T-helper 17 cell (primary cell): ENCODE measurements at places on chromosomes 3 and 15.

DNA sequence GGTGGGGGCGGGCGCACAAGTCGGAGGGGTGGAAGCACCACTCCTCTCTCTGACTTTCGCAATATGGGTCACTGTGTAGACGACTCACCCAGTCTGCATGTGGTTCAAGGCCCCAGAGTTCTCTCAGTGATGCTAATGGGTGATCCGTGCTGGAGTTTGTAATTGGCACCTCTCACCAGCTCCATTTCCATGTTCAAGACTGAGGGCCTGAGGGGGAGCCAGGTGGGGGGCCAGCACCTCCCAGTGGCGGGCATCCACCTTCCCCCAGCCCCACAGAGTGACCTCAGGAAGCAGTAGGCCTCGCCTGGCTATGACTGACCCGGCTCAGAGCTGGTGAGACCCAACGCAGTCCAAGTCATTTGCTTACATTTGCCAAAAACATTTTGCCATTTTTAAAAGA lies 230.0 kb upstream of the ST8SIA2 start:
- H3K27ac ChIP-seq = no peak overlapping the region
- DNase-seq = no peak
- no peak overlapping the region for H3K4me3 ChIP-seq
- H3K36me3 ChIP-seq = peaks cover 3% of the 10 kb centered on the region

- no peak overlapping the region for H3K4me3 ChIP-seq
- H3K27me3 ChIP-seq = no peaks in the 10 kb centered on the region
- no peak overlapping the region for H3K27ac ChIP-seq
- no peaks in the 10 kb centered on the region for H3K36me3 ChIP-seq
- no peak for DNase-seq
These were observed 22.9 kb downstream of the DAG1 start for GRCh38 chr3:49492969-49493368.

GRCh38 chr3:155158346-155159037 lies 78.4 kb downstream of the MME start:
- peaks cover 2% of the 10 kb centered on the region for H3K4me1 ChIP-seq
- no peak overlapping the region for H3K4me3 ChIP-seq
- no peaks in the 10 kb centered on the region for H3K27me3 ChIP-seq
- DNase-seq = no peak

GRCh38 chr3:46406443-46406787 lies 451 bp downstream of the CCR5AS start:
- DNase-seq = no peak
- peak overlapping the region; percentile 69 for H3K4me3 ChIP-seq

DNA sequence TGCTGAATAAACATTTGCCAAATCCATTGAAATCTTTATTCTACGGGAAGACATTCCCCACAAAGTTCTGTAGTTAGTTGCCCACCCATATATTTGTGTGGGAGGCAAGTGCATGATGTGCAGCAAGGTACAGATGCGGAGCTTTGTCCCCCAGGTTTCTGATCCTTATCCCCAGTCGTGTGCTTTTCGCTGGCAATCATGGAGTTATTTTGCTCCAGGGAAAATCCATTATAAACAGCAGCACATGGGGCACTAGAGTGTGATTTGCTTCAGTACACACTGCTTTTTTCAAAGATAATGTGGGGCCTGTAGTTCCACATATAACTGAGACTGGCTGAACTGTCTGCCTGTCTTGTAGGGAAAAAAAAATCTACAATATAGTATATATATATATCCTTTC lies 132.1 kb downstream of the FEZF2 start:
- H3K4me3 ChIP-seq = no peak overlapping the region
- no peaks in the 10 kb centered on the region for H3K36me3 ChIP-seq
- H3K4me1 ChIP-seq = peaks cover 3% of the 10 kb centered on the region
- no peak for DNase-seq
- H3K27me3 ChIP-seq = peaks cover 18% of the 10 kb centered on the region
- no peak overlapping the region for H3K27ac ChIP-seq

DNA sequence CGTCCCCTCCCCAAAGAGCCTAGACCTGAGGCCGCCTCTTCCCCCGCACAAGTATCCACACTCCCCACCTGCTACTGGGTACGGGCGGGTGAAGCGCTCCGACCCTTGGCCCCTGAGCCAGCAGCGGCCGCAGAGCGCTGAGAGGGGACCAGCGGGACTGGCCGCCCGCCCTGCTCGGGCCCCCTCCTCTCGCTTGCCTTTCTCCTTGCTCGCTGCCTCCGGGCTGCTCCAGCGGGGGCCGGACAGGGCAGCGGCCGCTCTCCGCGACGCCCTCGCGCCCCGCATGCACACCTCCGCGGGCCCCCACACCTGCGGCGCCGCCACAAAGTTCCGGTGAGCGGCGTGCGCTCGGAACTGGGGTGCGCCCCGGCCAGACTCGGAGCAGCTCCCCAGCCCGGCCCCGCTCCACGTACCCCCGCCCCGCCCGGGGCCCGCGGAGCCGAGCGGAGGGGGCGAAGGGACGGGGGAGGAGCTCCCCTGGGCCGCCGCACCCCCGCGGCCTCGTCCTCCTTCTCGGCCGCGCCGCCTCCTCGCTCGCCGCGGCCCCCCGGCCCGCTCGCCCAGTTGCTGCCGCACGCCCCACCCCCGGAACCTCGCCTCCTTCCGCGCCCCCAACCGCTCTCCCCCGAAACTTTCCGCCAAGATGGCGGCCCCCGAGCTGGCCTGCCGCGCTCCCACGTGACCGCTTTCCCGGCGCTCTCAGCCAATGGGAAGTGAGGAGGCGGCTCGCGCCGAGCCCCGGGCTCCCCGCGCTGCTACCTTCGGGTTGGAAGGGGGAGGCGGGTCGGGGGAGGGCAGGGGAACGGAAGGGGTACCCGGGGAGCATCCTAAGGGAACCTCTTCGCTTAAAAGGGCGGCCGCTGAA lies 704 bp downstream of the DLG1 start:
- peaks cover 6% of the 10 kb centered on the region for H3K27me3 ChIP-seq
- peaks cover 2% of the 10 kb centered on the region for H3K36me3 ChIP-seq
- H3K4me3 ChIP-seq = peak overlapping the region; percentile 96
- peaks cover 16% of the 10 kb centered on the region for H3K4me1 ChIP-seq

DNA sequence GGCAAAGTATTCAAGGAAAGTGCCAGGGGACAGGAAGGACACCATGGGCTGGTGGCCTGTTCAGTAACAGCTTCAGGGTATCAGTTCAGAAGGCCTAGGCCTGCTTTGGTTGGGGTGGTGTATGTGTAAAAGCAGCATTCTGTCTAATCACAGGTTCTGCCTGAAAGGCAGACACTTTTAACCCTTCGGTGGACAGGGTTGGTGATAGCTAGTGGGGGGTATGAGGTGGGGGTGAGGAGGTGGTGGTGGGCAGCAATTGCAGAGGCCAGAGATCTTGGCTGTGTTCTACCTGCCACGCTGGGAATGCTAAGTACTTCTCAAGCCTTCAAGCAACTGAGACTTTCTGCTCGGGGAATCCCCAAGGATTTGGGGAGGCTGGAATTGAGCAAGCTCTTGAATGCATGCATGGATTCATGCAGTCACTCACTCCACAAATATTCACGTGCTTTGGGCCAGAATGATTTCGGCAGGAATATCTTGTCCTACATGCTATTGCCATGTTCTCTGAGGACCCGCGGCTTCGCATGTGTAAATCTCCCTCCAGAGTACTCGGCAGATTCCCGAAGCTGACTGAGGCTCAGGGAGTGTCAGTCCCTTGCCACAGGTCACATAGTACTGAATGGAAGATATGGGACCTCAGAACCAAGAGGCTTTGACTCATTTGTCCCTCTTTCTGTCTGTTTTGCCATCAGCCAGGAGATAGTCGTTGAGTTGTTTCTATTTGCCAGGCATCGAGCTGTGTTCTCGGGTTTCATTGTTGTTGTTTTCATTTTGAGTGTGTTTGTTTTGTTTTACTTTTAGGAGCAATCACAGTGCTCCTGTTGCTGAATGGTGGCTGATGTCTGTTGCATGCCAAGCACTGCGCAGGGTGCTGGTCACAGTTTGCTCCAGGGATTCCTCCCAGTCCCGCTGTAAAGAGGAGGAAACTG lies 65.5 kb downstream of the SMAD3 start:
- H3K36me3 ChIP-seq = peaks cover 3% of the 10 kb centered on the region
- peak overlapping the region; percentile 100 for H3K27ac ChIP-seq
- H3K4me3 ChIP-seq = peak overlapping the region; percentile 66
- no peaks in the 10 kb centered on the region for H3K27me3 ChIP-seq
- no peak for DNase-seq
- H3K4me1 ChIP-seq = peaks cover 72% of the 10 kb centered on the region

- no peak for DNase-seq
- H3K27ac ChIP-seq = no peak overlapping the region
- H3K4me1 ChIP-seq = no peaks in the 10 kb centered on the region
- H3K27me3 ChIP-seq = peaks cover 16% of the 10 kb centered on the region
- H3K4me3 ChIP-seq = no peak overlapping the region
These were observed 34.1 kb downstream of the EPHB3 start for GRCh38 chr3:184595726-184596125.

DNA sequence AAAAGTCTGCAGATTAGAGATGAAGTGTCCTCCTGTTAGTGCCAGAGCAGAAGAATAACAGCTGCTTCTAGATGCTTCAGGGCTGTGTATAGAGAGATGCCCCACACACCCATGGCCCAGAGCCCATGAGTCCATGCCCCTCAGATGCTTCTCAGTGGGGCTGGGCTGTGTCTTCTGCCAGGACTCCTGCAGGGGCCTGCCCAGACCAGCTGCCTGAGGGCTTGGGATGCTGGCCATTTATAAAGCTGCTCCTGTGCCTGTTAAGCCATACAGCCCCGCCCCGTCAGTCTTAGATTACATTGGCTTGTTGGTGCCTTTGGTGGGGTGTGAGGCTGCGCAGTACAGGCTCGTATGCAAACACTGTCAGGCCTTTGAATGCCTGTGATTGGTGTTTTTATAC lies 318.0 kb upstream of the CTDSPL start:
- H3K4me1 ChIP-seq = no peaks in the 10 kb centered on the region
- no peak for DNase-seq
- no peak overlapping the region for H3K27ac ChIP-seq
- peaks cover 25% of the 10 kb centered on the region for H3K27me3 ChIP-seq
- no peak overlapping the region for H3K4me3 ChIP-seq

DNA sequence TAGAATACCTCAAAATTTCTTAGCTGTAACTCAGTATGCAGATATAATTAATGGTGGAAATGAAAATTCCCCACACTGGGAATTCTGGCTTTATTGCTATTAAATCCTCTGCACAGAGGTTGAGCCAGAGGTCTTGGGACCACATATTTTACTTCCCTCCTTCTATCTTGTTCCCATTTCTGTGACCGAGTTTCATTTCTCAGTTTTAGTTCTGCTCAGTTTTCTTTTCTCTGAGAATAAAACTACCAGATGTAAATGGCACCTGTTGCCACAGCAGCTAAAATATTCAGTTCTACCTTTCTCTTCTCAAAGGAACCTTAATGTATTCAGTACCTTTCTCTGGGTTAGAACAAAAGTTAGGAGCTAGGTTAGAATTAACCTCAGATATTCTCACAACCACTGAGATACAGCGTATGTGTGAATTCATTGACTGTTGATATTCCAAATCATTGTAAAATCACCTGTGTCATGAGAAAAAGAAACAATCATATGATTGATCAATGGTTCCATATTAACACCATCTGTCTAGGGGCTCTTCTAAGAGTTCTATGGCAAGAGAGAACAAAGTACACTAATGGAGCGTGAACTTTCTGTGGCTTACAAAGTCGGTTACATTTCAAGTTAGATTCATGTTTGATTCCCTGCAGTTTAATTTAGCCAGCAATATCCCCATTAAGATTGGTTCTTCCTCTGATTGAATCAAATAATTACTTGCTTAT lies 374.1 kb downstream of the EFHB start:
- no peak overlapping the region for H3K4me3 ChIP-seq
- H3K27me3 ChIP-seq = peaks cover 9% of the 10 kb centered on the region
- DNase-seq = no peak
- no peaks in the 10 kb centered on the region for H3K4me1 ChIP-seq
- H3K36me3 ChIP-seq = no peaks in the 10 kb centered on the region

GRCh38 chr3:167148136-167148535 lies 232.0 kb downstream of the ZBBX start:
- H3K4me1 ChIP-seq = no peaks in the 10 kb centered on the region
- H3K4me3 ChIP-seq = no peak overlapping the region
- H3K36me3 ChIP-seq = no peaks in the 10 kb centered on the region
- no peak overlapping the region for H3K27ac ChIP-seq
- no peak for DNase-seq
- H3K27me3 ChIP-seq = no peaks in the 10 kb centered on the region

DNA sequence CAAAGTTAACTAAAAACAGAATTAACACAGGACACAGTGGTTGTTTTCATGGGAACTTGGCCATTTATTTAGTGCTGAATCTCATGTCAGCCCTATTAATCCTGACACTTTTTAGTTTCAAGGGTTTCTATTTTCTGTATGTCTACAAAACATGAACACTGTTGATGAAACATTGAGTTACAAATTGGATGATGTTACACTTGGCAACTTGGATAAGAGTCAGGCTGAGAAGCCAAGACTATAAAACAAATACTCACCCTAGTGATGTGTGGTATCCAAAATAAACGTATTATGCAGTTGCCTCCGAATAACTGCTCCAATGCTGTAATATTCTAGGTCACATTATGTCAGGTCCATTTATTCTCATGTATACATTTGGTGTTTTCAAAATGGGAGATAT lies 349.6 kb downstream of the ZIC1 start:
- no peak overlapping the region for H3K27ac ChIP-seq
- H3K4me1 ChIP-seq = no peaks in the 10 kb centered on the region
- H3K27me3 ChIP-seq = no peaks in the 10 kb centered on the region
- no peak overlapping the region for H3K4me3 ChIP-seq
- H3K36me3 ChIP-seq = no peaks in the 10 kb centered on the region

DNA sequence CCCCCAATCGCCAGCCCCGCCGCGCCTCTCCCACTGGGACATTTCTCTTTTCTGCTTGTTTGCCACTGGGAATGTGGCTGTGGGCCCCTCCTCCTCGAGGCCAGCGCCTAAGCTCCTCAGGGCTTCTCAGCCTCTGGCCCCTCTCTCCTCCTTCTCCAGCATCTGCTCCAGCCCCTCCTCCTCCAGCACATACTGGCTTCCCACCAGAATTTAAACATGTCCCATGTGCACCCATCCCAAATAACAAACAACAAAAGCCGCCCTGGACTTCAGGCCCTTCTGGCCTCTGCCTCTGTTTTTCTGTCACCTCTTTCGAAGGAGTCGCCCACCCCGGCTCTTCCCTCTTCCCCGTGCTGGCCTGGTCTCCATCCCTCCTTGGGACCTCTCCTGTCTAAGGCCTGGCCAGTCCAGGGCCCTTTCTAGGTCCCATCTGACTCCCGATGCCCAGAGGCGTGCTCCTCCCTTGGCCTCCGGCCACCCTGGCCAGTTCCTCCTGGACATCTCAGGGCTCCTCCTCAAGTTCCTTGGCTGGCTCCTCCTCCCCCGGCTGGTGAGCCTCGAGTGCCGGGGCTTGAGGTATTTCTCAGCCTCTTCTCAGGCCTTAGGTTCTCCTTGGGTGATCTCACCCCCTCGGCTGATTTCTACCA lies 94.6 kb upstream of the SLC6A6 start:
- peaks cover 25% of the 10 kb centered on the region for H3K4me1 ChIP-seq
- H3K27me3 ChIP-seq = peaks cover 70% of the 10 kb centered on the region

GRCh38 chr3:134918441-134918840 lies 123.4 kb downstream of the EPHB1 start:
- no peak overlapping the region for H3K27ac ChIP-seq
- H3K27me3 ChIP-seq = peaks cover 5% of the 10 kb centered on the region
- no peak overlapping the region for H3K4me3 ChIP-seq
- no peaks in the 10 kb centered on the region for H3K36me3 ChIP-seq
- no peak for DNase-seq
- no peaks in the 10 kb centered on the region for H3K4me1 ChIP-seq
